Activated naive CD8-positive, alpha-beta T cell treated with anti-CD3 and anti-CD28 coated beads, Interleukin-2, amount 50 U/mL, for 24 hours (primary cell): ENCODE measurements at places on chromosomes 16 and 17.

DNA sequence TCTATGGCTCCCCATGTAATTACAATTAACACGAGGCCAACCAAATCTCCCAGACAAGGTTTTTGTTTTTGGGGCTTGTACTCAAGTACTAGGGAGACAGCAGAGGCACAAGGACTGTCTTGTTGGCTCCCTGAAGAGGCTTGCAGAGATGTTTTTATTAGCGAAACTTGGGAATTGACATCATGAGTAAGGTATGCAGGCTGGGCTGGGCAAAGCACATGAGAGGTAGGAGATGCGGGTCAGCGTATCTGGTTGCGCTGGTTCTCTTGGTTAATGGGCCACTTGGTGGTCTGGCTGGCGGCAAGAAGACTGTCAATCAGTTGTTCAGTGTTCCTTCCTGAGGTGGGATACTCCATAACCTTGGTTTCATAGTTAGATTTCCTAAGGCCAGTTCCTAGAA lies 28.9 kb downstream of the LCMT1 start:
- no peak for DNase-seq

DNA sequence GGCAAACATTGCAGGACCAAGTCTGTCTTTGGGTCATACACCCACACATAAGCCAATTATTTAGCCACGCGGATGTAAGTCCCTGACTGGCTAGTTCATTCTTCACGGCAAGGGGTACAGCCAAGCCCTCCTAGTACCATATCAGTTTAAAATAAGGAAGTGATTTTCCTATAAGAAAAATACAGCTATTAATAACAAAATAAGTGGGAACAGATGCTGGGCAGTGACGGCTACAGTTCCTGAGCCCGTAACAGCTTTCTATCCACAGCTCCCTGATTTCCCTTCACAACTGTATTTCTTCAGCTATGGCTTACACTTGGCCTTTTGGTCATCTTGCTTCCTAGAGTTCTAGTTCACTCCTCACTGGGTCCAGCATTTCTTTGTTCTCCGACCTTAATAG lies 542.4 kb upstream of the C16orf82 start:
- DNase-seq: no peak

DNA sequence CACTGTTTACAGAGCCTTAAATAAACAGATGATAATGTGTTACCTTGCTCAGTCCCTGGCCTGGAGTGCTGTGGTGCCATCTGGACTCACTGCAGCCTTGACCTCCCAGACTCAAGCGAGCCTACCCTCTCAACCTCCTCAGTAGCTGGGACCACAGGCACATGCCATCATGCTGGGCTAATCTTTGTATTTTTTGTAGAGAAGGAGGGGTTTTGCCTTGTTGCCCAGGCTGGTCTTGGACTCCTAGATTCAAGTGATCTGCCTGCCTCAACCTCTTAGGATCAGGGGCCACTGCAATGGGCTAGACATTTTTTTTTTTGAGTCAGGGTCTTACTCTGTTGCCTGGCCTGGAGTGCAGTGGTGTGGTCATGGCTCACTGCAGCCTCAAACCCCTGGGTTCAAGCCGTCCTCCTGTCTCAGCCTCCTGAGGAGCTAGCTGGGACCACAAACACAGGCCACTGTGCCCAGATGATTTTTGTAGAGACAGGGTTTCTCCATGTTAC lies 5.0 kb upstream of the NAGLU start:
- DNase-seq: no peak

DNA sequence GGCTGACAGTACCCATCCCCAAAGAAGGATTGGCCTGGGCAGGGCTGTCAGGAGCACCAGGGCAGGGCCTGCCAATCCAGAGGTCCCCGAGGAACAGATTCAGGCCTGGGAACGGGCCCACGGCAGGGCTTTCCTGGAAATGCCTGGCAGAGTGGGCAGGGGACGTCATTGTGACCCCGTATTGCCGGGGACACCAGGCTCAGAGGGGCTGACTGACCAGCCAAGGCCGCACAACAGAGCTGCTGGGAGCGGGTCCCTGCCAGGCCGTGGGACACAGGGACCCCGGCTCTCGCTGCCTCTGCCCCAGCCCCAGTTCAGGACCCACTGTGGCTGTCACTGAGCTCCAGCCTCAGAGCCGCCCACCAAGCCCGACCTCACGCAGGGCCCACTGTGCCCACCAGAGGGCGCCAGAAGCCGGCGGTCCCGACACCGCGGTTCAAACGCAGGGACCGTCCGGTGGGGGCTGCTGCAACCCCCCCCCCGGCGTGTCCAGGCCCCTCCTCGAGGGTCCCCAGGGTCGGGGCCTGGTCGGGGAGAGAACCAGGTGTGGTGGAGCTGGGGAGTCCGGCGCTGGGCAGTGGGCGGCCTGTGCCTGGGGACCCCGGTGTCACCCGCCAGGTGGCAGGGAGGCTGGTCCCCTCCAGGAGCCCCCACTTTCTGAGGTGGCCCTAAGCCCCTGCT lies 15.2 kb upstream of the SSTR5 start:
- DNase-seq: peak; percentile 83

GRCh38 chr16:67009158-67009557 lies 19.8 kb upstream of the CBFB start:
- no peak for DNase-seq

- no peak for DNase-seq
Observed at GRCh38 chr16:25107466-25107792, 4.1 kb upstream of the LCMT1 start.

DNA sequence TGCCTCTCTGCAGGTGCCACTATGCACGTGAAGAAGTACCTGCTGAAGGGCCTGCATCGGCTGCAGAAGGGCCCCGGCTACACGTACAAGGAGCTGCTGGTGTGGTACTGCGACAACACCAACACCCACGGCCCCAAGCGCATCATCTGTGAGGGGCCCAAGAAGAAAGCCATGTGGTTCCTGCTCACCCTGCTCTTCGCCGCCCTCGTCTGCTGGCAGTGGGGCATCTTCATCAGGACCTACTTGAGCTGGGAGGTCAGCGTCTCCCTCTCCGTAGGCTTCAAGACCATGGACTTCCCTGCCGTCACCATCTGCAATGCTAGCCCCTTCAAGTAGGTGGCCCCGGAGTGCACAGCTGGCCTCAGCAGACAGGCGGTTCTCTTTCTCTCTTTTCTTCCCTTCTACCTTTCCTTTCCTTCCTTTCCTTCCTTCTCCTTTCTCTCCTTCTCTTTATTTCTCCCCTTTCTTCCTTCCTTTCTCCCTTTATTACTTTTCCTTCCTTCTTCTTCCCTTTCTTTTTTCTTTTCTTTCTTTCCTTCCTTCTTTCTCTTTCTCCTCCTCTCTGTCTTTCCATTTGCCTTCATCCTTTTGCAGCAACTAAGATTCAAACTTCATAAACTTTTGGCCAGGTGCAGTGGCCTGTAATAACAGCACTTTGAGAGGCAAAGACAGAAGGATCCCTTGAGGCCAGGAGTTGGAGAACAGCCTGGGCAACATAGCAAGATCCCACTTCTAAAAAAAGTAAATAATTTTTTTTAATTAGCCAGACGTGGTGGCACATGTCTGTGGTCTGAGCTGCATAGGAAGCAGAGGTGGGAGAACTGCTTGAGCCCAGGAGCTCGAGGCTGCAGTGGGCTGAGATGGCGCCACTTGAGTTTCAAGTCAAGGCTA lies 46.7 kb downstream of the SCNN1B start:
- no peak for DNase-seq

DNA sequence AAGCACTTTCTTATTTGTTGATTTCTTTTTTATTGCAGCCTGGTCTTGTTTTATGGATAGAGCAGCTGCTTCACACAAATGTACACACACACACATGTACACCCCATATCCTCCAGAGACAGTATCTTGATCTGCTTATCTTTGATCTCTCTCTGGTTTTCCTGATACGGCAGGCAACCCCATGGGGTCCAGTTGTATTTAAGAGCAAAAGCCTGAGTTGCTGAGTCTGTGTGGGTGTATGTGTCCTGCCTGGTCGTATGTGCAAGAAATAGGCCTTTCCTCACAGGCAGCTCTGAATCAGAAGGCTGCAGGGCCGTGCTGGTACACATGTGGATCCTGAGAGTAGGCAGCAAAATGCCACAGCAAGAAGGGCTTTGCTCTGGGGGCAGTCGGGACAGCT lies 14.6 kb upstream of the LGALS9 start:
- no peak for DNase-seq

GRCh38 chr16:27199736-27200135 lies 3.6 kb upstream of the KDM8 start:
- no peak for DNase-seq

- no peak for DNase-seq
Observed at GRCh38 chr17:48137656-48138055, 30.1 kb downstream of the SNX11 start.

GRCh38 chr17:8362651-8363332 lies 13.7 kb downstream of the KRABD2 start:
- no peak for DNase-seq

GRCh38 chr17:33977729-33978514 lies 277.2 kb upstream of the CCL2 start:
- no peak for DNase-seq

DNA sequence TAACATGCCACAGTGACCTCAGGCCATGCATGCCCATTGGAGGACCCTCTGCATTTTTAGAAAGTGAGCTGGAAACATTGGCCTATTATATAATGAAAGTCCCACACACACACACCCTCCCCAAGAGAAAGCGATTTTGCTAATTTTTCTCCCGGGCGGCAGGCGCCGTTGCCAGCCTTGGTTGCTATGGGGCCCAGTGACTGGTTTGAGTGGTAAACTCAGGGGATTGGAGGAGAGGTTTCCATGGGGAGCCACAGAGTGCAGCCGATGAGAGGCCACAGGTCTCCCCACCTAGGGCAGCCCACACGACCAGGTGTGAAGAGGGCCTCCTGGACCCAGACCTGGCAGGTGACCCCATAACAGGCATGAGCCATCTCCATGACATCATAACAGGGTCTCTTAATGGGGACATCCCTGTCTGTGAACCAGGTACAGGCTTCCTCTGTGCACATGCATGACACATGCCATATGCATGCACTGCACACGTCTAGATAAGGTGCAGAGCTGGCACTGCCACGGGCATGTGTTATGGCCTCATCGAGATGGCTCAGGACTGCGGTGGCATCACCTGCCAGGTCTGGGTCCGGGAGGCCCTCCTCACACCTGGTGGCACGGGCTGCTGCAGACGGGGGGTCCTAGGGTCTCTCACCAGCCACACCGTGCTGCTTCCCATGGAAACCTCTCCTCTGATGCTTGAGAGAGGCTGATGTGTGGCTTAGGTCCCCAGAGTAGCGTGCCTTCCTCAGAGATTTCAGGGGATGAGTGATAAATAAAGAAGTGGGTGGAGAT lies 144.1 kb downstream of the RBFOX3 start:
- no peak for DNase-seq

- no peak for DNase-seq
Observed at GRCh38 chr16:86037999-86038925, 139.3 kb downstream of the IRF8 start.

DNA sequence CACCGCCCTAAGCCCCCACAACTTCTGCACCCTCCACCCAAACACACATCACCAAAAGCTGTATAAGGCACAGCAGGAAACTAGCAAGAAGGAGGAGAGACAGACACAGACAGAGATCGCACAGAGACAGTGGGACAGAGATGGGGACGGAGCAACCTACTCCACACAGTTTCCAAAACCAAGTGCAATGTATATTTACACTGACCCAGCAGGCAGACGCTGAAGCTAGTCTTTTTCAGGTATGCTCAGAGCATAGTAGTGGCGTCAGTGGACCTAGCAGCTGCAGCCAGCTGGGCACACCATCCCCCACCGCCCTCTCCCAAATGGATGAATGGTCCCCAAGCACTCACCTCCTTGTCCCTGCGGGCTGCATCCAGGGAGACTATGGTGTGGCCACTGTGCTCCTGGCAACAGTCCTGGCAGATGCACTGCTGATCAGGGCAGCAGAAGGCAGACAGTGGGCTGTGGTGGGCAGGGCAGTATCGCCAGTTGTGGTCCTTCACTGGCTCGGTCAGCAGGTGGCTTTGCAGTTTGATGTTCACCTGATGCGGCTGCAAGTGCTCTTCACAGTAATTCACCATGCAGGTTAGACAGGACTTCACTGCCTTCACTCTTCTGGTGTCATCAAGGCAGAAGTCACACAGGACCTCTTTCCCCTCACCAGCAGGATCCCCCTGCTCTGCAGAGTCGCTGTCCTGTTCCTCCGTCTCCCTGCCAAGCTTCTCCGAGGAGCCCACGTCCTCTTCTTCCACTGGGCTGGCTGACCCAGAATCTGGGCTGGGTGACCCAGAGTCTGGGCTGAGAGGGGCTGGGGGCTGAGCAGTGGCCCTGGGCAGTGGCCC lies 31.5 kb upstream of the FBXW10B start:
- no peak for DNase-seq

GRCh38 chr17:81331527-81332043 lies 36.5 kb upstream of the SLC38A10 start:
- no peak for DNase-seq

GRCh38 chr16:79412783-79413225 lies 187.7 kb downstream of the MAF start:
- no peak for DNase-seq

GRCh38 chr17:17156511-17156910 lies 49.6 kb downstream of the PLD6 start:
- DNase-seq: no peak

- DNase-seq: no peak
Observed at GRCh38 chr16:68234188-68235107, 1.5 kb downstream of the ESRP2 start.

DNA sequence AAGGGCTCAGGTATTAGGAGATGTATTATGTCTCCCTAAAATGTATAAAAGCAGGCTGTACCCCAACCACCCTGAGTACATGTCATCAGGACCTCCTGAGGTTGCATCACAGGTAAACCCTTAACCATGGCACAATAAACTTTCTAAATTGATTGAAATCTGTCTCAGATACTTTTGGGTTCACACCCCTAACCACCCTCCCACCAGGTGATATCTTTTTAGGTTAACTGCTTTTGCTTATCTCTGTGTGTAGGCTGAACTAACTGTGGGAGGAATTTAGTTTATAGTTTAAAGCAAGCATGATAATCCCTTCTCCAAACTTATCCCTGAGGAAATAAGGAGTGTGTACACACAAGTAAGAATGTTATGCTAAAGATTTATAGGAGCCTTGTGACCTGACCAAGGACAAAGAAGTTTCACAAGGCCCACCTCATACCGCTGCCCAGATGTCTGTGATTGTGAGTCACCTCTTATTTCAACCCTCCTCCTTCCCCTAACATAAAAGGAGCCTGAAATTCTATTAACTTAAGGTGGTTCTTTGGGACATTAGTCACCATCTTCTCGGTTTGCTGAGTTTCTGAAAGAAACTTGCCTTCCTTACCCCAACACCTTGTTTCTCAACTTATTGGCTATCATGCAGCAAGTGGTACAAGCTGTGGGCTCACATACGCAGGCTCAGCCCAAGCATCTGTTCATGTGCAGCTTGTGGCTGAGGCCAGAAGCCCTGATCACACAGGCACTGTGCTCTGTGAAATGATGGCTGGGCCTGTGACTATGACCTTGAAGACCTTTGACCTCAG lies 11.3 kb downstream of the PRSS22 start:
- DNase-seq: no peak
